ENCODE measurements at places on chromosomes 7 and 10.
A peak's percentile ranks its signal among the peaks of the same experiment; 100 is the strongest.

- no peak for DNase-seq
These were observed 71.7 kb downstream of the COBL start for GRCh38 chr7:51244885-51245284.

GRCh38 chr7:2750004-2750407, 62.0 kb downstream of the AMZ1 start:
- no peak for DNase-seq

DNA sequence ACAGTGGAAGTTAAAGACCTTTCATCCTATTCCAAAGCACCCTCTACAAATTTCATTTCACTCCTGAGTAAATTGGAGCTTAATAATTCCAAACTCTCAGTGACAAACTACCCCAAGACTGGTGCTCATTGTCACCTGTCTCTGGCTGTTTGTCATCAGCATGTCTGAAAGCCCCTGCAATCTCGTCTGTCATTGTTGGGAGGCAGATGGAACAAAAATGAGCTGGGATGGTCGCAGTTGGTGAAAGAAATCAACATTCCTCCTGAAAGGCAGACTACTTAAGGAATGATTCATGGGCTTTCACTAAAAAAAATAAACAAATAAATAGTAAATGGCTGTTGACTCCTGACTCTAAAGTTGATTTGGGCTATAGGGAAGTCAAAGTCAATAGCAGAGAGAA, 69.7 kb upstream of the PALS2 start:
- DNase-seq = no peak

- no peak for DNase-seq
These were observed 14.8 kb upstream of the CFAP46 start for GRCh38 chr10:132957131-132957530.

DNA sequence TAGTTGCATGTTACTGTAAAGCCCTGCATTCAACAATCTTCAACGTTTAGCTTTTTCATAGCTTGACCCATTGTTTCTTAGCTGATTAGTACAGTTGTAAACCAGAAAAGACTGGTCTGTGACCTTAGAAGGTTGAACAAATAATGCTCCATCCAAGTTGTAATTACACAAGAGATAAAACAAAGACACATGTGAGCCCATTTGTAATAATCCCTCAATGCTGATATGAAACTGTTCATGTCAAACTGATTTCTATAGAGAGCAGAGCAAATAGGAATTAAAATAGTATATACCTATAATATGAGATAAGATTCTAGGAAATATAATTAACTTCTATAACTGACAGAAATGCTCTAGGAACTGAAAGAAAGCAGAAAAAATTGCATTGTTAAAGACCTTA, 94.7 kb upstream of the SLC25A13 start:
- no peak for DNase-seq

- DNase-seq = no peak
These were observed 255.0 kb upstream of the SEMA3C start for GRCh38 chr7:81173766-81174281.

GRCh38 chr7:140719721-140720120, 23.2 kb downstream of the NDUFB2 start:
- no peak for DNase-seq

GRCh38 chr7:101410743-101411507, 48.2 kb downstream of the COL26A1 start:
- DNase-seq = peak; percentile 49

GRCh38 chr10:95988702-95989101, 54.7 kb upstream of the CCNJ start:
- no peak for DNase-seq

DNA sequence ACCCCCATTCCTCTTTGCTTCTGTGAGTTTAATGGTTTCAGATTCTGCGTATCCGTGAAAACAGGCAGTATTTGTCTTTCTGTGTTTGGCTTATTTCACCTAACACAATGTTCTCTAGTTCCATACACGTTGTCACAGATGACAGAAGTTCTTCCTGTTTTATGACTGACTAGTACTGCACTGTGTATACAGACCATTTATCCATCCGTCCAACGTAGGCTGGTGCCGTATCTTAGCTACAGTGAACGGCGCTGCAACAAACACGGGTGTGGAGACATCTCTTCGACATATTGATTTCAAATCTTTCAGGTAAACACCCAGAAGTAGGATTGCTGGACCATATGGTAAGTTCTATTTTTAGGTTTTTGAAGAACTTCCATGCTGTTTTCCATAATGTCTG, 181.7 kb downstream of the PARD3 start:
- DNase-seq = no peak
